HT-29 (cell line): ENCODE measurements at places on chromosomes 16 and 17.

GRCh38 chr17:50847566-50847965, 12.2 kb downstream of the WFIKKN2 start:
- no peak for DNase-seq

GRCh38 chr16:51271156-51271701, 120.2 kb upstream of the SALL1 start:
- no peak for DNase-seq

GRCh38 chr16:16143931-16144330, 79.4 kb downstream of the ABCC6 start:
- no peak for DNase-seq

- DNase-seq: no peak
These were observed 21.5 kb downstream of the COPZ2 start for GRCh38 chr17:48016112-48016511.

DNA sequence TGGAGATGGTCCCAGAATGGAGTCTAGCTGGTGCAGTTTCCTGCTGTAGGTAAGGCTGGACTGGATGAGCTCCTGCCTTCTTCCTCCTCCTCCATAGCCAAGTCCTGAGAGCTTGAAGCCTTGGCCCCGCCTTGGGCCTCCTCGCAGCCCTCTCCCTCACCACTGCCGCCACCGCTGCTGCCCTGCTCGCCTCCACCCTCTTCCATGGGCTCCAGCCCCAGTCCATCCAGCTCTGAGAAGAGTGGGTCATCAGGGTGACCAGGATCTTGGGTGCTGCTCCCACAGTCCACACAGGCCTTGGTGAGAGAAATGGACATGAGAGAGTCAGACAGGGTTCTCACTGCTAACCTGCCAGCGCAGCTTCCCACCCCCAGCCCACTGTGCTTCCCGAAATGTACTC, 11.2 kb downstream of the PER1 start:
- DNase-seq: no peak
